ENCODE measurements at places on chromosomes 5 and 9.

DNA sequence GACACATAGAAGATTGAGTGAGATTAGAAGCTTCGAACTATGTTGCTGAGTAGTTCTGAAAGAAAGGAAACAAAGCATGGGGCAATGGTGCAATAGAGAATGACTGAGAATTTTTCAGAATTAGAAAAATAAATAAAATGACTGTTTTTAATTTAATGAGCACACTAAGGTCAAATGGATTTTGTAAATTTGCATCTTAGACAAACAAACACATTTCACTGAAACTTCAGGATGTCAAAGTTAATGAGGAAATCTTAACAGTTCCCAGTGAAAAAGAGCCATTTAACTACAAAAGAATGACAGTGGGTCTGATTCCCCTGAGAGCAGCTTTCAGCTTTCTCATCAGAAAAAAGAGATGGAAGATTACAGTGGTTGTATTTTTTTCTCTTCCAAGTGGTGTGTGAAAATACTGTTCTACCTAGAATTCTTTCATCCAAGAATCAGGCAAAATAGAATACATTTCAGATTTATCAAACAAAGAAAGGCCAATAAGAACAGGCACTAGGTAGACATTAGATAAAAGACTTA lies 591.9 kb downstream of the SEMA5A start:
- no peak for DNase-seq

- no peak for DNase-seq
These were observed 242.0 kb downstream of the AUH start for GRCh38 chr9:91119679-91120078.

- no peak for DNase-seq
These were observed 354.8 kb downstream of the NTRK2 start for GRCh38 chr9:85024374-85024773.

- DNase-seq, result no peak
These were observed 1.9 kb upstream of the IL13 start for GRCh38 chr5:132655821-132656773.

DNA sequence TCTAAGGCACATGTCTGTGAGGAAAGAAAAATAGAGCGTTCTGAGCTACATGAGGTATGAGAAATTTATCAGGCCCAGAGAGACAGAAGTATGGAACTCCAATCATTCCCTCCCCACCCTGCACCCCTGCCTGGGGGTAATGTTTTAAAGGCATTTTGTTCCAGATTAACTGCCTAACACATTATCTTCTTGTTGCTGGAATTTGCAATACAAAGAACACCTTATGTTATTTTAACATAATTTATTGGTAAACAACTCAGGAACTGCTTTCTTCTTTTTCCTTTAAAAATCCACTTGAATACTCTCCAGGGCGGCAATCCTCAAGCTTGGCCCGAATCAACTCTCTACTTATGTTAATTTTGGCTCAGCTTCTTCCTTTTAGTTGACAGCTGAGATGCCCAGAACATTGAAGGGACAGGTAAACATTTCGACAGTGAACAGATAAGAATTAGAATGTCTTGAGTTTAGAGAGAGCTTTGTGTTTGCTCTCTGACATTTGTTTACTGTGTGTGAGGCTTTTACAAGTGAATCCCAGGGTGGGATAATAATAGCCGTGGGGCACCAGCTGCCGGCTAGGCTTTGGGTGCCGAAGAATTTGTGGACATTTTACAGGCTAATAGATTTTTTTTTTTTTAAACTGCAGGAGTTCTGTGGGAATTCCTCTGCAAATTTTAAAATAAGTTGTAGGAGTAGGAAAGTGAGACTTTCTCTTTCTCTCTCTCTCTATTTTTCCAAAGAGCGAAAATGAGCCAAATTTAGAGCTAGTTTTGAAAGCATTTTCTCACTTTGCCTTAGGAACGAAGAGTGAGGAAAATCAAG lies 96.4 kb upstream of the TAF11L2 start:
- DNase-seq, result no peak

GRCh38 chr5:26791433-26791832 lies 247.0 kb downstream of the CDH9 start:
- no peak for DNase-seq

GRCh38 chr5:69350664-69351063 lies 18.1 kb upstream of the CCDC125 start:
- no peak for DNase-seq

- no peak for DNase-seq
These were observed 40.8 kb downstream of the NAIF1 start for GRCh38 chr9:128026255-128026772.

DNA sequence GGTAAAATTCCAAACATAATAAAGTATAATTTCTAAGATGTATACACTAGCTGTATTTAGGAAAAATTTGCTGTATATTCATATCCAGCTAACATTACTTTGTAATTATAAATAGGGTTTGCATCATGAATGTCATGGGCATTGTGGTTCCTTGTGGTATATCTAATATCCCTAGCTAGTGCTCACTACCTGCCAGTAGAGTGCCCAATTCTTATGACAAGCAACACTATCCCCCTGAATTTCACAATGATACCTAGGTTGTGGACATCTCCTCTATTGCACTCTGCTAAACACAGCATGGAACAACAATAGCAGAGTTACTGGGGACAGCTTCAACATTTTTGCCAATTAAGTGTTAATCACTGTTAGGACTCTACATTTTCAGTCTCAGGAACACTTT lies 1656.5 kb downstream of the EFNA5 start:
- DNase-seq, result no peak

DNA sequence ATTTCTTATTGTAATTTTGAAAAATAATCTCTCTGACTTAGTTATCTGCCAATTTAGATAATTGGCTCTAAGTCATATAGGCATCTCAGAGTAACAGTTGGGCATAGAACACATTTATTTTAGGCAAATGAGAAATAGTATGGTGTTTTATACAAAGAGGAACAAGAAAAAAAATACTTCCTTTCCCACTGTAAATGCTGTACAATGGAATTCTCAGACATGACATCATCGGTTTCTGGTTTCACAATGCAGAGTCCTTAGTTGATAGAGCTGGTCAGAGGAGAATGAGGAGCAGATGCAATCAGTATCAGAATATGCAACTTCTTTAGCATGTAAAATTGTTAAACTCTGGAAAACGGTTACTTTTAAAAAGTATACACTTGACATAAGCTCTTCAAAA lies 49.4 kb downstream of the PLK2 start:
- DNase-seq, result no peak

DNA sequence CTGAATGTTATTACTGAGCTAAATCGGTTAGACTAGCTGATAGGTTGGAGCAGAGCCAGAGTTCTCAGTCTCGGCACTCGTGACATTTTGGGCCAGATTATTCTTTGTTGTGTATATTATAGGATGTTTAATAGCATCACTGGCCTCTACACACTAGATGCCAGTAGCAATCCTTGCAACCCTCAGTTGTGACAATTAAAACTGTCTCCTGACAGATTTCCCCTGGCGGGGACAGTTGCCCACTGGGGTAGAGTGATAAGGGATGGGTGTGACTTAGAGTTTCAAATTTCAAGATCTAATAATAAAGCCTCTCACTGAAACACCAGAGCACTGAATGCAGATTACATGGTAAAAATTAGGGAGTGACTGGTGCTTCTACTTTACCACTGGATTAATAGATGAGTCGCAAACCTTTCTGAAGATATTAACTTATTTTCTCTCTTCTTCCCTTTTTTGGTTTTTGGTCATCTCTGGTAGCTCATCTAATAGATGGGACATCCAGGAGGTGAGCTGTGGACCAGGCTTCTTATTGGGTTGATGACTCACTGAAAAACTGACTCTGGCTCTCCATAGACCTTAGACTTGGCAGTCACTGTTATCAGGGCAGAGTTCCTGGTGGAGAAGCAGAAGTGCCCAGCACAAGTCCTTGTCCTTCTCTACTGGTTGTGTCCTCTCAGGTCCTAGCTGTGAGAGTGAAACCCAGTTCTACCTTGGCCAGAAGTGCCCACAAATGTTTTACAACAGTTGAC lies 150.3 kb downstream of the UNC13B start:
- no peak for DNase-seq

DNA sequence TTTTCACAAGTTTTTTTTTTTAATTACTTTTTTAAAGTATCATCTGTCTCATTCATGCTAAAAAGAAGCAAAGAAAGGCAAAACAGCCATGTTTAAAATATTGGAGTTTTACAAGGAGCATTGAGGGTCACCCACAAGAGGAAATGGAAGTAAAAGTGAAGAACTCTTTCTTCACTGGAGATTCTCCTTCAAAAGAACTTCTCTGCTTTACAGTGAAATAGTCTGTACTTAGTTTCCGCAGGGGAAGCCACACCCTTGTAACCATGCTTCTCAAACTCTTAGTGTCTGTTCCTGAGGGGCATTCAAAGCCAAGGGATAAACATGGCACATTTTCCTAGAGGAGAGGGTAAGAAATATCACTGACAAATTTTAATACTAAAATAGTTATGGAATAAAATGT lies 8.6 kb downstream of the C9orf72 start:
- DNase-seq, result no peak

- DNase-seq, result no peak
These were observed 657 bp downstream of the MTRR start for GRCh38 chr5:7869474-7870136.

DNA sequence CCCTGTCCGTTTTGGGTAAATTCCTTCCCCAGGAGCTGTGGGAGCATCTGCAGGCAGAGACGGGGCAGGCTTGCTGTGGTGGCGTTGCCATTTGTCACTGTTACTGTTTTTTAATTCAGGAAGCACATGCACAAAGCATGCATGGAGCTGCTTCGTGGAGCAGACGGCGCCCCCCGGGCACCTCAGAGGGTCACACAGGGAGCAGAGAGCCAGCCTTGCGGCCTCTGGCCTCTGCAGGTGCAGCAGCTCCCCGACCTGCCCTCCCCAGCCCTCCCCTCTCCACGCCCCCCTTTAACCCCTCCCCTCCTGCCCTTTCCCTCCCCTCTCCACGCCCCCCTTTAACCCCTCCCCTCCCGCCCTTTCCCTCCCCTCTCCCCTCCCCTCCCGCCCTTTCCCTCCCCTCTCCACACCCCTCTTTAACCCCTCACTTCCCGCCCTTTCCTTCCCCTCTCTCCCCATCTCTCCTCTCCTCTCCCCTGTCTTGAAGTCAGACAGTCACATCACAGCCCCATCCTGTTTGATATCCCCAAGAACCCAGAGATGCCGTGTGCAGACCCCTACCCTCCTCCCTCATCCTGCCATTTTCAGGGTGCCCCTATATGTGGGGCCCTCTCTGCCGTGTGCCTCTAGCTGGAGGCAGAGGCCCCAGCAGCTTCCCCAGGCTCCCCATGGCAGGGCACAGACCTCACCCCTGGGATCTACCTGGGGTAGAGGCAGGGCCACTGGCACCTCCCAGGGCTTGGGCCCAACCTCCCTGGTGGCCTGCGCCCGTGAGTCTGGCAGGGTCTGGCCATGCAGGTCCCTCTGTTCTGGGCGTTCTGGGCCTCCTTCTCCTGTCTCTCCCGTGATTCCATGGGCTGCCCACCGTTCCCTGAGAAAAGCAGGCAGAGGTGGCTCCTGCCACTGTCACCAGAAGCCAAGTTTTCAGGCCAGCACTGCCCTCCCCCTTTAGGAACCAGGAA lies 29.6 kb upstream of the UBAC1 start:
- peak; percentile 71 for DNase-seq

DNA sequence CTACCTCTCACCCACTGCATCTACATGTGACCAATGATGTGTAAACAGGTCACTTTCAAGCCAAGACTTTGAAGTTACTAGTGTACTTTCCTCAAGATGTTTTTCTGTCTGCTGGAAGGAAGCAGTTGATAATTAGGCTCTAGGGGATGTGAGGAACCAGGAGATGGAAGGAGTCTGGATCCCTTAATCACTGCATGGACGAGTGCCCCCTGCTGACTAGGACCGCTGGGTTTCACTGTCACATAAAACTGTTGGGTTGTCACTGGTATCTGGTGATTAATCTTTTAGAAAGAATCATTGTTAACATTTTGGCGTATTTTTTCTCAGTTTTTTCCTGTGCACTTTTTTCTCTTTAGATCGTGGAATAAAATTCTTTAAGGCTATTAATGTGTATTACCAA lies 79.5 kb downstream of the SREK1 start:
- DNase-seq, result no peak

GRCh38 chr9:36935768-36936497 lies 98.1 kb downstream of the PAX5 start:
- DNase-seq, result no peak

- no peak for DNase-seq
These were observed 10.9 kb upstream of the SLC31A2 start for GRCh38 chr9:113139953-113140352.

GRCh38 chr5:129664336-129664937 lies 83.5 kb upstream of the MINAR2 start:
- peak; percentile 24 for DNase-seq

DNA sequence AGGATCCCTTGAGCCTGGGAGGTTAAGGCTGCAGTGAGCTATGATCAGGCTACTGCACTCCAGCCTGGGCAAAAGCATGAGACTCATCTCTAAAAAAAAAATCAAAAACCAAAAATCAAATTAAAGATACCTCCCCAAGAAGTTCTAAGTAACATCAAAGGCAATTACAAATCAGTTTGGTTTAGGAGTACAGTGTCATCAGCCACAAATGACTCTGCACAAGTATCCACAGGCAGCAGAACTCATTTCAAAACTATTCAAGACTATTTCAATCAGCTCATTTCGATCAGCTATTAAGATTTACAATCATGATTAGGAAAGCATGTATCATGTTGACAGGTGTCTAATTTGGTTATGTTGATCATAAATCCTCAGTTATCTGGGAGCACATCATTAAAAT lies 19.1 kb downstream of the TRMO start:
- DNase-seq, result no peak
